Panc1 (cell line): ENCODE measurements at places on chromosomes 3 and 15. TPM values are rescaled to one million over a fixed set of nuclear protein-coding genes. Genes with fewer than 3 reads are reported as not detected.

- peak; percentile 12 for DNase-seq
- no peaks in the 10 kb centered on the region for H3K27me3 ChIP-seq
- H3K36me3 ChIP-seq = no peaks in the 10 kb centered on the region
- peaks cover 18% of the 10 kb centered on the region for H3K4me1 ChIP-seq
- no peak overlapping the region for H3K4me3 ChIP-seq
Measured at GRCh38 chr15:100042558-100042957, 299.2 kb downstream of the ADAMTS17 start.

DNA sequence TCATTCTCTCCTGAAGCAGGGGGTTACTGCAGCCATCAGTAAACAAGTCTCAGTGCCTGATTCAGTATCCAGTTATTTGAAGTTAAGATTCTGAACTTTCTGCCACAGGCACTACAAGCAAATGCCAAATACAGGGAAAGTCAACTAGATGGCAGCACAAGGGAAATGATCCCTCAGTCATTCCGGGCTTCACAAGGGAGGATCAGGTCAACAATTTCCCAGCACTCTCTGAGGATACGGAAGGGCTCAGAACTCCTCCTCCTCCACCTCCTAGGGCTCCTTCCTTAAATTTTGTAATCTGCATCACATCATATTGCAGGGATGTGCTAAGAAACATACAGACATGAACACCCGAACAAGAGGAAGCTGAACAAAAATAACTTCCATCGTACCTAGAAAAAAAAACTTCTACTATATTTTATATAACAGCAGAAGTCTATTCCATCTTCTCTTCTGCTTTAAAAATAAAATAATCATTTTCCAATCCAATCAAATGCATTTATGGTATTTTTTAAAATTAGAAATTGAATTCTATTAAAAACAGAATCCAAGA, 187.1 kb downstream of the FMN1 start:
- H3K27me3 ChIP-seq = no peaks in the 10 kb centered on the region
- no peak overlapping the region for H3K4me3 ChIP-seq
- no peaks in the 10 kb centered on the region for H3K36me3 ChIP-seq
- no peak for DNase-seq
- H3K4me1 ChIP-seq = no peaks in the 10 kb centered on the region

- H3K27me3 ChIP-seq = no peaks in the 10 kb centered on the region
- DNase-seq = no peak
- no peaks in the 10 kb centered on the region for H3K4me1 ChIP-seq
- H3K4me3 ChIP-seq = no peak overlapping the region
- no peak overlapping the region for H3K27ac ChIP-seq
- no peaks in the 10 kb centered on the region for H3K36me3 ChIP-seq
Measured at GRCh38 chr15:100592898-100593297, 9.1 kb downstream of the LINS1 start.

DNA sequence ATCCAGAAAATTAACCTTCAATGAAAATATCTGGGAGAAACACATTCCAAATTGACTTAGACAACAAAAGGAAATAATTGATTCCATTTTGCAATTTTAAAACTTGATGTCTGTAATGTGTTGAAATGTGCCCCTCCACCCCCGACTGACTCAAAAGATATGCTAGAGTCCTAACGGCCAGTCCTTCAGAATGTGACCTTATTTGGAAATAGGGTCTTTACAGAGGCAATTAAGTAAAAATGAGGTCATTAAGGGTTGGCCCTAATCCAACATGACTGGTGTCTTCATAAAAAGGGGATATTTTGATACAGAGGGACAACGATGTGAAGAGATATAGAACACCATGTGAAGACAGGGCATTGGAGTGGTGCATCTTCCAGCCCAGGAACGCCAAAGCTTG, 153.9 kb downstream of the PDZRN3 start:
- H3K27me3 ChIP-seq = no peaks in the 10 kb centered on the region
- H3K4me1 ChIP-seq = no peaks in the 10 kb centered on the region
- H3K36me3 ChIP-seq = no peaks in the 10 kb centered on the region
- H3K27ac ChIP-seq = no peak overlapping the region
- no peak for DNase-seq

- H3K27me3 ChIP-seq = no peaks in the 10 kb centered on the region
- peaks cover 2% of the 10 kb centered on the region for H3K36me3 ChIP-seq
- no peak for DNase-seq
- peak overlapping the region; percentile 96 for H3K27ac ChIP-seq
Measured at GRCh38 chr3:11558002-11558401, 85.7 kb downstream of the VGLL4 start.

DNA sequence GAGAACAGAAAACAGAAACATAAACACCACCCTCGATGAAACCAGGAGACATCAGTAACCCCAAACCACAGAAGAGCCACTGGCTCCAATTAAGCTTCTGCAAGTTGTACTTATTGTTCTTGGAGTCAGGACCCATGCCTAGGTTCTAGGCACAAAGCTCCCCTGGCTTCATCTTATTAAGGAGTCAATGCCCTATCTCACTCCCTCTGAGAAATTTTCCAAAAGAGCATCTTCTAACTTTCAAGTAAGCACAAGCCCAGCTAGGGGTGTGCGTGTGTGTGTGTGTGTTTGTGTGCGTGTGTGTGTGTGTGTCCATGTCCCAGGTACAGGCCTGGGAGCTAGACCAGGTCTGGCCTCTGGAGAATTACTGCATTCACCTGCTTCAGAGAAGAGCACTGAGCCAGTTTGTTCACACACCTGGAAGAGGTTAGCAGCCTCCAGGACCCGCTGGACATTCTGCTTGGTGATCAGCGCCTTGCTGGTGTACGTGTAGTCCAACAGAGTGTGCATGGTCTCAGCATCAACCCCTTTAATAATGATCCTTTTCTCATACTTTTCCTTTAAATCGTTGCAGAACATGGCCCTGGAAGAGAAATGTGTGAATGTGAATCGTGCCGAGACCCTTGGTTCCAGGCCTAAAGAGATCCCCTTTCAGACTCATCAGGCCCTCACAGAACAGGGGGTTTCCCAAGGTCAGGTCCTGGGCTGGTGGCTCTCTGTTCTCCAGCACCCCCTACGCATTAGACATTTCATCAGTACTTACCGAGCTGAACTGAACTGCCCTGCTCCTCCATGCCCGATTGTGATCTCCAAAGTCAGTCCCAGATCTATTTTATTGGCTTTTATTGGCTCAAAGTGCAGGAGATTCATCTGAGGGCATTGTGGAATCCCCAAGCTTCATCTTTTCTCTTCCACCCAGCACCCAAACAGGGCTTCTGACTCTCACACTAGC, 27.8 kb downstream of the KLHL6 start:
- no peaks in the 10 kb centered on the region for H3K4me1 ChIP-seq
- no peak overlapping the region for H3K4me3 ChIP-seq
- no peak for DNase-seq
- no peaks in the 10 kb centered on the region for H3K36me3 ChIP-seq
- H3K27ac ChIP-seq = no peak overlapping the region
- H3K27me3 ChIP-seq = no peaks in the 10 kb centered on the region

DNA sequence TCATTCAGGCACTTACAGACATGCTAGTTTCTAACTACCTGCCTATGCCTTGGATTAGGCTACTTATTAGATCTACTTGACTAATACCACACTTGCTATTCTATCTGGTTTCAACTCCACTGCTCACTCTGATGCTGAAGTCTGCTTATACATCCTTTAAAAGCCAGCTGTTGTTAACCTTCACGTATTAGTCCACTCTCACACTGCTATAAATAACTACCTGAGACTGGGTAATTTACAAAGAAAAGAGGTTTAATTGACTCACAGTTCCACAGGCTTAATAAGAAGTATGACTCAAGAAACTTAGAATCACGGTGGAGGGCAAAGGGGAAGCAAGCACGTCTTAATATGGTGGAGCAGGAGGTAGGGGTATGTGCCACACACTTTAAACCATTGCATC, 47.7 kb upstream of the ANKRD28 start:
- H3K4me1 ChIP-seq = no peaks in the 10 kb centered on the region
- no peaks in the 10 kb centered on the region for H3K36me3 ChIP-seq
- H3K27ac ChIP-seq = no peak overlapping the region
- no peak for DNase-seq

DNA sequence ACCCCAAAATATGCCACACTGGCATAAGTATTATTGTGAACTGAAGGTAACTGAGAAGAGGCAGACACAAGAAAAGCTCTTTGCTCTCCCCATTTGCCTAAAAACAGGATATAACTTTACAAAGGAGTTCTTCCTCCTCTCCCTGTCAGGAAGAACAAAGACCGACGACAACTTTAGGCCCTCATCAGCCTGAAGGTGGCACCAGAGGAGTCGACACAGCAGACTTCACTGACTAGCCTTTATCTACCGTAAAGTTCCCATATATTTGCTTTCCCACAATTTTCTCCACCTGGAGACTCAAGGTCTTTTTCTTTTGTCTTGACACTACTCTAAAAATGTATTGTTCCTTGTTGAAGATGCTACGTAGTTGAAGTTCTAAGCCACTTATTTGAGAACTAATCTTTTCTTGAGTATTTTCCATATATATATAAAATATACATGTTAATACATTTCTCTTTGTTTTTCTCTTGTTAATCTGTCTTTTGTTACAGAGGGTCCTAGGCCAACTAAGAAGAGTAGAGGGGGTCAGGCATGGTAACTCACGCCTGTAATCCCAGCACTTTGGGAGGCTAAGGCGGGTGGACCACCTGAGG, 16.2 kb upstream of the XIRP1 start:
- DNase-seq = peak; percentile 25
- no peaks in the 10 kb centered on the region for H3K36me3 ChIP-seq
- no peak overlapping the region for H3K4me3 ChIP-seq
- no peaks in the 10 kb centered on the region for H3K4me1 ChIP-seq
- H3K27ac ChIP-seq = no peak overlapping the region

- no peaks in the 10 kb centered on the region; the same call in 1 of the 2 replicates for H3K4me1 ChIP-seq
- H3K36me3 ChIP-seq = no peaks in the 10 kb centered on the region
- DNase-seq = no peak
- H3K27me3 ChIP-seq = no peaks in the 10 kb centered on the region
- H3K27ac ChIP-seq = no peak overlapping the region
- H3K4me3 ChIP-seq = no peak overlapping the region
Measured at GRCh38 chr15:100314809-100315400, 26.9 kb downstream of the ADAMTS17 start.

GRCh38 chr3:57063032-57063431, 2.6 kb downstream of the SPATA12 start:
- H3K27ac ChIP-seq = no peak overlapping the region
- no peaks in the 10 kb centered on the region for H3K36me3 ChIP-seq
- H3K4me1 ChIP-seq = peaks cover 34% of the 10 kb centered on the region
- H3K27me3 ChIP-seq = no peaks in the 10 kb centered on the region

DNA sequence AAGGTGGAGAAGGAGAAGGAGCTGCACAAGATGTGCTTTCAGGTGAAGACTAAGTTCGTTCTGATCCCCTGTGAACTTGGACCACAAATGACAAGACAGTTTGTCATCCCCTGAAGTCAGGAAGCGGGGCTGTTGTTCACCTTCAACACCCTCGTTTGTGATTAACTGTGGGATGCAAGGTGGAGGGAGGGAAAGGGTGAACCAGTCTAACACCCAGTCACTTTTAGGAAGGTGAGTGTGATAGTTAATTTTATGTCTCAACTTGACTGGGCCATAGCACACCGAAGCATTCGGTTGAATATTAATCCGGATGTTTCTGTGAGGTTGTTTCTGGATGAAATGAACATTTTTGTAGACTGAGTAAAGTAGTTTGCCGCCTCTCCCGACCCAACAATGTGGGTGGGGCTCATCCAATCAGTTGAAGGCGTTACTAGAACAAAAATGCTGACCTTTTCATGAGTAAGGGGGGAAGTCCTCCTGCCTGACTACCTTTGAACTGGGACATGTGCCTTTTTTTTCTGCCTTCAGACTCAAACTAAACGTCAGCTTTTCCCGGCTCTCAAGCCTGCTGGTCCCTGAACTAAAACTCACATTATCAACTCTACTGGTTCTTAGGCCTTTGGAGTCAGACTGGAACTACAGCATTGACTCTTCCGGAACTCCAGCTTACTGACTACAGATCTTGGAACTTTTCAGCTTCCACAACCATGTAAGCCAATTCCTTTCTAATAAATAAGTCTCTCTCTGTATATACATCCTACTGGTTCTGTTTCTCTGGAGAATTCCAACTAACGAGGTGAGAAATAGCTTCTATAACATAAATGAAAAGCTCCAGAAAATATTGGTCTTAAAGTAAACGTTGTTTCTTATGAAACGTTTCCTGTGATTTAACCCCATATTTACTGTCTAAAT, 264.0 kb upstream of the SLITRK3 start:
- no peak for DNase-seq
- H3K27ac ChIP-seq = no peak overlapping the region
- no peak overlapping the region for H3K4me3 ChIP-seq
- H3K36me3 ChIP-seq = no peaks in the 10 kb centered on the region

- H3K4me1 ChIP-seq = peaks cover 4% of the 10 kb centered on the region; the same call in 1 of the 2 replicates
- H3K4me3 ChIP-seq = no peak overlapping the region
- no peak overlapping the region for H3K27ac ChIP-seq
- no peak for DNase-seq
- no peaks in the 10 kb centered on the region for H3K27me3 ChIP-seq
Measured at GRCh38 chr3:12963231-12963896, 109.9 kb downstream of the IQSEC1 start.

DNA sequence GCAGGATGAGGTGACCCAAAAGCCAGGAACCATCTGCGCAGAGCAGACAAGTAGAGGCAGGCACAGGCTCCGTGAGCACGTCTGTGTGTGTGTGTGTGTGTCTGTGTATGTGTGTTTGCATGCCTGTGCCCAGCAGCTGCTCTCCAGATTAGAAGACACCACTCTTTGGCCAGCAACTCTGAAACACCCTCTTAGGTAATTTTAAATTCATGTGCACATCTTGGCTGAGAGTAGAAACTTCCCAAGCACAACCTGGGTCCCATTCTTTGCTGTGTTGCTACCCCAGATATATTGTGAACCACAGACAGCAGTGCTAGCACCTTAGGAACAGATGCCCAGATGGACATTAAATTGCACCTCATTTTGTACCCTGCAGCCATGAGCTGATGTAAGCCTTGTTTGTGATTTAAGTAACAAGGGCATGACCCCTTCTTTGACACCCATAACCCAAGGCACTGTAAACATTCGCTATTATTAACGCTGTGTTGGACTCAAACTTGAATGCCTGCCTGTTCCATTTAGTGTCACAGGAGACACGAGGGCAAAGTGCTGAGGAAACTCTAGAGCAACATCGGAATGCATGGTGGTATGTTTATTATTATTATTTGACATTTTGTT, at the start of gene FILIP1L:
TSS of gene FILIP1L (minus strand) at position 89 of the 618 bp plus-strand sequence.
- DNase-seq = no peak
- H3K27me3 ChIP-seq = no peaks in the 10 kb centered on the region
- no peak within 1 kb of the TSS for H3K4me3 ChIP-seq
- no peaks in the 10 kb centered on the region for H3K36me3 ChIP-seq

DNA sequence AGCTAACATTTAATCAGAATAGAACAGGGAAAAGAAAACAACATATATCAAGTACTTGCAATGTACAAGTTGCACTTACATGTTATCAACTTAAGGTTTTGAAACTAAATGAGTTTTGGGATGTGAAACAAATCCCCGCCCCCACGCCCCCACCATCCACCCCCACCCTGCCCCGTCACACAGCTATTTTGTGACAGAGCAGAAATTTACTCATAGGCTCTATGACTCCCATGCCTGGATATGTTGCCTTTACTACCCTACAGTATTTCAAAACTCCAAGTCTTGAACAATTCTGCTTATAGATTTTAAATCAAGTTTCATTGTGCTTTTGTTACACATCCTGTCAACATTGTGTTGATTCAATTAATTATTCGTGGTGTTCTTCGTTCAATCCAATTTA, 18.1 kb upstream of the IL1RAP start:
- H3K4me3 ChIP-seq = no peak overlapping the region
- no peaks in the 10 kb centered on the region for H3K27me3 ChIP-seq
- no peak for DNase-seq
- no peaks in the 10 kb centered on the region for H3K36me3 ChIP-seq

Gene PDZRN3
- not detected for total RNA-seq

Gene HGD
- 0.59 TPM for total RNA-seq

Gene C3orf80
- 0.05 TPM for total RNA-seq

Gene TLR9
- not detected for total RNA-seq
